ENCODE measurements at places on chromosomes 5 and 9.
A peak's percentile ranks its signal among the peaks of the same experiment; 100 is the strongest.

DNA sequence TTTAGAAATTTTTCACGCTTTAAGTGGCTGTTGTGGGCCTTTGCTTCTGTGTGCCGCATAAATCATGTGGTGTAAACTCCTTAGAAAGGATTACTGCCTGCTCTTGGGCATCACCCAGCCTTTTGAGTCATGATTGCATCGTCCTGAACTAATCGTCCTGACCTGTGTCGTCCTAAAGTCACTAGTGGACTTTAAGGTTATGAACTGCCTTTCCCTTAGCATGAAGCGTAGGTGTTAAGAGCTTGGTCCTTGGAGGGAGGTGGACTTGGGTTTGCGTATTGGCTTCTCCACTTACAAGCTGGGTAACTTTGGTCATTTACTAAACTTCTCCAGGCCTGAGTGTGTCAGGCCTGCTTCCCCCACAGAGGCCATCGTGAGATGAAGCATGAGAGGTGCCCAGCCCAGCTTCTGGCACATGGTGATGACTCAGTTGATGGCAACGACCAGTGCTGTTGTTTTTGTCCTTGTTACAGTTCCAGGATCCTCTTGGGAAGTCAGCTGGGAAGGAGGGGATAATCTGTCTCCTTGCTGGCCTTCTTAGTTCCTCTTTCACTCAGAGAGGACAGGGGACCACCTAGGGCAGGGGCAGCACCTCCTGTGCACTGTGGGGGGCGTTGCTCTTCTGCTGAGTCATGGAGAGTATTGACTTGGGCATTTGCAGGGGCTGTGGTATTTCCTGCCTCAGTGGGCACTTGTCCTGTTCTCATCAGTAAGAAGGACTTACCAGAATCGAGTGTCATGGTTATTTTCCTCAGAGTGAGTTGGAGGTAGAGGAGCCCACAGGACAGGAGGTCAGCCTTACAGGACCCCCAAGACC, 54.2 kb upstream of the NCS1 start:
- DNase-seq: peak; percentile 58

DNA sequence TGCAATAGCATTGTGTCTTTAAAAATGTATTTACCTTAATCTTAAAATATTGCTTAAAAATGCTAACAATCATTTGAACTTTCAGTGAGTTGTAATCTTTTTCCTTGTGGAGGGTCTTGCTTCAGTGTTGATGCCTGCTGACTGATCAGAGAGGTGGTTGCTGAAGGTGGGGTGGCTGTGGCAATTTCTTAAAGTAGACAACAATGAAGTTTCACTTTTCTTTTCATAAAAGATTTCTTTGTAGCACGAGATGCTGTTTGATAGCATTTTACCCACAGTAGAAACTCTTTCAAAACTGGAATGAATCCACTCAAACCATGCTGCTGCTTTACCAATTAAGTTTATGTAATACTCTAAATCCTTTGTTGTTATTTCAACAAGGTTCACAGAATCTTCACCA, 50.8 kb downstream of the NR3C1 start:
- no peak for DNase-seq

DNA sequence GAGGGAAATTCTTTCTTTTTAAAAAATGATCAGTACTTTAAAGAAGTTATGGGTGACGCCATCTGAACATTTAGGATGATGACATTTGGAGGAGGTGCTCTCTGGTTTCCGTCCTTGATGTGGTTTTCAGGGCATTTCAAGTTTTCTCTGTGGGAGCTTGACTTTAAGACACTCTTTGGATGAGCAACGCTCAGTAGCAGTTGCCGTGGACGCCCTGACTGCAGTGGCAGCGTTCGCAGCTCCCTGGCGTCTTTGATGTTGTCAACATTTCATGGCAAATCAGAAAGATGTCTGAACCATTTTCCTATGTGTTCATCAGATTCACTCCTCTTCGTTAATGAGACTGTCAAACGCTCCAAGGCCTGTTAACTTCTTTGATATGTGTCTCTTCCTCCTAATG, 86.1 kb downstream of the ZNF354C start:
- no peak for DNase-seq

DNA sequence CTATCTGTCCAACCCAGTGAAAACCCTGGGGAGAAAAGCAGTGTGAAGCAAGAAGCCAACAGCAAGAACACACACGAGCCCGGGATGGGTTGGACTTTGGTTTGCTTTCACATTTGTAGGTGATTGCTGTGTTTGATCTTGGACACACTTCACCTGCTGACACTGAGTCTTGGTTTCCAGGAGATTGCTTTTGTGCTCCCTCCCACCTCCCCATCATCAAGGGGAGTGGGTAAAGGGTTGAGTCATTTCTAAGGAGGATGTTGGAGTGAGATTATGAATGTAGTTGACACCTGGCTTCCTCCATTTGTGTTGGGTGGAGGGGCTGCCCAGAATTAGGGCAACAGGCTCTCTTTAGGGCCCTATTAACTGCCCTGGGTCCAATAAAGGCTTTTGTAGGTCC, 37.5 kb downstream of the ANKDD1B start:
- DNase-seq: no peak

DNA sequence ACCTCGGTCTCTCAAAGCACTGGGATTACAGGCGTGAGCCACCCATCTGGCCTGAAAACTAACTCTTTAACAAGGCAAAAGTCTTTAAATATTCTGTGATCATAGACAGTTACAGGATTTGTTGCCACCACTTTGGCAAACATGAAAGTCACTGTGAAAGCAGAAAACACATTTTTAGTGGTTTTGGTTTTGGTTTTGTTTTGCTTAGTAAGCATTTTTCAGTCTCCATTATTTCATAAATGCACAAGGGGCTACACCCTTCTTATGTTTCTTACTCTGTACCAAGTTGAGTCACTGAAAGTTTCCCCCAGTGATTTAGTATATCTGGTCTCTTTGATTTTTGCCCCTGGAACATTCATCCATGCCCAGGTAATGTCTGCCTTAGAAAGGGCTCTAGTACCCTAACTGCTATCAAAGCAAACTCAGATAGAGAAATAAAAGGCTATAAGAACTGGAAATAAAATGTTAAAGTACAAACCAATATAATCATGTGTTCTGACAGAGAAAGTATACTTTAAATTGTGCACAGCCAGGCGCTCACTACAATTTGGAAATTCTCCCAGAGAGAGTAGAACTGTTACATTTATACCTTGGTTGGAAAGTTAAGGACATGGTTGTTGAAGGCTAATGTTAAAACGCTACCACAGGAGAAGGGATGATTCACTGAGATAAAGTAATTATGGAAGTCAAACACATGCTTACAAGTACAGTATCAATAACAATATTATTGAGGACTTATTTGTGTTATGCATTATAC, 1022.5 kb upstream of the DMAC1 start:
- DNase-seq: peak; percentile 8
